ENCODE measurements at places on chromosomes 1 and 21.

DNA sequence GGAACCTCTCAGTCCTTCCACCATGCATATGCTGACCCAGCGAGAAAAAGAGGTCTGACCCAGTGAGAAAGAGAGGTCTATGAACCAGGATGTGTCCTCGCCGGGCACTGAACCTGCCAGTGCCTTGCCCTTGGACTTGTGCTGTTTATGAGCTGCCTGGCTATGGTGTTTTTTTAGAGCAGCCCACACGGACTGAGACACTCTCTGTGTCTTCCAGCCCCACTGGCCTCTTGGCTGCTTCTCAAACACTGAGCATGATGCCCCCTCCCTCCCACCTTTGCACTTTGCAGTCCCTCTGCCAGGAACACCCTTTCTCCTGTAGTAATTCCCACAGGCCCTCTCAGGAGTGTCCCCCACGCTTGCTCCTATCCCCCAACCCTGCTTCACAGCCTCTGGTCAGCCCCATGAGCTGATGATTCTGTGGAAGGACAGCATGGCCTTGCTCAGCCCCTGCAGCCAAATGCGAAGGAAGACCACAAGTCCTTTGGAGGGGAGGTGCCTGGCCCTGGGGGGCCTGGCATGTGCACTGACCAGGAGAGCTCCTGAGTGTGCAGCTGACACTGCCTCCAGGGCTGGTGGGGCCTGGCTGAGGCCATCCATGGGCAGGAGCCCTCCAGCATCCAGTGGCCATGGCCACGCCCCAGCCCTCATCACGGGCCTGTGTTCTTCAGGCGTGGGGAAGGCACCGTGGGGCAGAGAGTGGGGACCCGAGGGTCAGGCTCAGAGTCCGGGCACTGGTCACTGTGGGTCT, 23.8 kb downstream of the WNT3A start:
- no peak for DNase-seq

DNA sequence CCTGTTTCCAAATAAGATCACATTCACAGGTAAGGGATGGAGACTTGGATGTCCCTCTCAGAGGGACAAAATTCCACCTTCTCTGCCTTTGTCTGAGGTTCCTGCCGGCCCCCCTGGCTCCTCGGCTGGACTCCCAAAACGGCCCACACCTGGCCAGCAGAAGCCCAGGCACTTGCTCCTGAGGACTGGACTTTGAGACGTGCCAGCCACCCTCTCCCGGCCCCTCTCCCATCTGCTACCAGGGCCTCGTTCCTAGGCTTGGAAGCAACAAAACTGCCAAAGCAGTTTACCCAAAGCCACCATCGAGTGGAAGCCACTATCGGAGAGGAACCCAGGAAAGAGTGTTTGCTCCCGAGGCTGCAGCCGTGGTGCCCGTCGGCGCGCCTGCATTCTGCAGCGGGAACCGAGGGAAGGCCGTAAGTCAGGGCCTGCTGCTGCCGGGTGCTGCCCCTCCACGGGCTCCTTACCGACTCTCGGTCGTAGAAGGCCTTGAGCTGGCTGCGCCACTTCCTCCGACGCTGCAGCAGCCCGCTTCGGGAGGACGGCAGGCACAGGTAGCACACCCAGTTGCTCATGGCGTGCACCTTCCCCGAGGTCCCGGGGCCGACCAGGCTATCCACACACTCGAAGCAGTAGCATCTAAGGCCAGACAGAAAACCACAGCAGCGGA, 3.5 kb downstream of the DNMT3L start:
- DNase-seq, result no peak

DNA sequence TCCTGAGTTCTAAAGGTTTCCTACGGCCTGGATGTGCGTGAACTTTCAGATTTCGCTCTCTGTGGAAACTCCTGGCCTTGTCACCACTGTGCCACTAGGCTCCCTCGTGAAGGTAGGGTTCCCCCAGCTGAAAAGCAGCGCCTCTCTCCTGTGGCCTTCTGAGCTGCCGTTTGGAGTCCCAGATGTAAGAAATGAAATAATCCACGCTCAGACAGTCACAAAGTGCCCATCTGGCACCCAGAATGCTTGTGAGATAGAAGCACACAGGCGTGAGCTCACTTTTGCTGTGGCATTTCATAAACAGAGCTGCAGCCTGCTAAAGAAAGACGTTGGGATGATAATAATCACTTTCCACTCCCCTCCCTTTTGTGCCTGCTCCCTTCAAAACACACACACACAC, 65.8 kb downstream of the LMO4 start:
- DNase-seq, result no peak

DNA sequence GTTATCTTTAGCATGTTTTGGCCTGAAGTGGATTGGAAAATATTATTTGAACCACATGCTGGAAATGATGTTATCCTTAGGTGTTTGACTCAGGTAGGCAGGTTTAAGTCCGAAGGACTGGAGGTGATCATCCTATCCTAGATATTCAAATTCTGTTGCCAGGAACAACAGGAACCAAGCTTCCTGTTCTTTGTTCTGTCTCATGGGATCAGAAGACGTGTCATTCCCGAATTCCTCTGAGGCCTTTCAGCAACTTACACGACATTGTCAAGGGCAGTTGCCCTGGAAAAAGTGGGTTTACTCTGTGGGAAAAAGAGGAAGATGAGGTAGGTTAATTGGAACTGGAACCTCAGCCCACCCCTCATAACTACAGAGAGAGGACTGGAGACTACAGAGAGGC, 36.6 kb downstream of the SLAMF6 start:
- no peak for DNase-seq

GRCh38 chr21:26159869-26160268, 10.7 kb downstream of the APP start:
- DNase-seq, result no peak

GRCh38 chr1:95116580-95117206, 462 bp upstream of the TLCD4 start:
- peak; percentile 41 for DNase-seq

DNA sequence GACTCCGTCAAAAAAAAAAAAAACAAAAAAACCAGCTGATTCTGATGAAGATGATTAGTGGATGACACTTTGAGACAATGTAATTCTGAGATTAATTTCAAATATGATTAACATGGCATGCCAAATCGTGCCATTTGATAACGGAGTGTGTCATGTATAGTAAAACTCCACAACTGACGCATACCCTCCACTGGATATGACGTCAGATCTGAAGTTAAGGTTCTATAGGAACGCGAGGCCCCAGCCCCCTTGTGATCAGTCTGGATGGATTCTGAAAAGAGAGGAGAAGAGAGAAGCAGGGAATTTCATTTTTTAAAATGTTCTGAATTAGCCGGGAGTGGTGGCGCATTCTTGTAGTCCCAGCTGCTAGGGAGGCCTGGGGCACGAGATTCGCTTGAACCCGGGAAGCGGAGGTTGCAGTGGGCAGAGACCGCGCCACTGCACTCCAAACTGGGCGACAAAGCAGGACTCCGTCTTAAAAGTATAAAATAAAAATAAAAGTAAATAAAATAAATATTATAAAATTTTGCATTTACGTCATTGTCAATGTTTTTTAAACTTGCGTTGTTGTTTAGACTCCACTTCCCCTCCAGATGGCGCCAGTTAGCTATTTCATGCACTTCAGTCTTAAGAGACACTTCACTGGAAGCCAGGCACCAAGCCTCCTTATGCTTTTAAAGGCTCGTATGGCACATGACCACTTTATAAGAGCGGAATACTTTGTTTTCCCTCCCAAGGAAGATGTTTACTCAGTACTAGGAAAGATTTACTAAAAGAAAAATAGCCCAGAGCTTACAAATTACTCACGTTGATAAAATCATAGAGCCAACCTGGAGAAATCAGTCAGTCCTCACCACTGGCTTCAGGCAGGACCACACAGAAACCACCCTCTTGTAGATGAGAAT, 65.5 kb downstream of the UBE2U start:
- DNase-seq, result peak; percentile 39

- no peak for DNase-seq
Measured at GRCh38 chr21:37436174-37436573, 69.6 kb downstream of the DYRK1A start.

DNA sequence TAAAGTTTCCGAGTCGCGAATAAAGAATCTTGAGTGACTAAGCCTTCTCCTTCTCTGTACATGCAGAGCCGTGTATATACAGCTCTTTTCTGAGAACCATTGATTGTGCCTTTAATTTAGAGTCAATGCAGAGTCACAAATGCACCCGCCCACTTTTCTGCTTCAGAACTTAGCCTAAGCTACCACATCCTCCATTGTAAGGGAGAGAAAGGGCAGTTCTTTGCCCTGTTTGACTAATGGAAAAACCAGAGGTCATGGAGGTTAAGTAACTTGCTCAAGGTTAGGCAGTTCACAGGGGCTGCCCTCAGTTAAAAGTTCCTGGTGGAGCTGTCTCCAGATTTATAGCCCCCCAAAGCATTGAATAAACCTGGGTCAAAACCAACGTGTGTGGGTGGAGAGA, 139.6 kb downstream of the TOMM20 start:
- no peak for DNase-seq

DNA sequence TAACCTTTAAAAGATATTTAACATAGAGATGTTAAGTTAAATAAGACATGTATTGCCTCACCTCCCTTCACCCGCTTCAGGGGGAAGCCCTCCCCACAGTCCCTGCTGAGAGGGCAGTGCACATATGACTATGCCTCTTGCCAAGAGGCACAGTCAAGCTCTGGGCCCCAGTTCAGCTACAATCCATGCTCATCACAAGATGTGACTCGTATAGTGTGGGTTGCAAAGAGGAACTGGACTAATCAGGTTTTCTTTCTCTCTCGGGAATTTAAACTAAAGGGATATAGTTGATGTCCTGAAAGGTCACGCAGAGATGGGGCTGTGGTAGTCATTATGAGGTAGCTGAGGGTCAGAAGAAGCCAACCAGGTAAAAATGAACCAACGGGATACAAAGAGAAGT, 35.6 kb downstream of the LYST start:
- no peak for DNase-seq

All from iPS DF 6.9 (cell line).